ENCODE measurements at places on chromosomes 12 and 14. TPM values are rescaled to one million over a fixed set of nuclear protein-coding genes. Genes with fewer than 3 reads are reported as not detected.

DNA sequence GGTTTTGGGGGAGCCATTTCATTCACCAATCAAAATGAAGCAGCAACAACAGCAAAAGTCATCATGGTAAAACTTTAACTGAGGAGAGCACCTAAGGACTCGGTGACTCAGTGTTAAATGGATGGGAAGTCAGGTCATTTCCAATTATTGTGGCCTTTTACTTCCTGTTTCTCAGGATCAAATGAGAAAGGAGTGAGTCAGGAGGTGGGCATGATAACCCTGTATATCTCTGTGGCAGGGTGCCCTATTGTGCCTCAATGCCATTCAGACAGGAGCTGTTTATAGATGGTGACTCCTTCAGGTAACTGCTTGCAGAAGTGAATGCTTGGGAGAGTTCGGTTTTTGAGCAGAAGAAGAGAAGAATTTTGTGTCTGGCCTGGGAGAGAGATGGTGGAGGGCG is 135.5 kb upstream of the CPM start:
- DNase-seq = no peak

GRCh38 chr14:97025722-97026121 is 228.5 kb downstream of the VRK1 start:
- no peak for DNase-seq

- no peak for DNase-seq
These were observed 70.5 kb downstream of the PHLDA1 start for GRCh38 chr12:75960954-75961661.

DNA sequence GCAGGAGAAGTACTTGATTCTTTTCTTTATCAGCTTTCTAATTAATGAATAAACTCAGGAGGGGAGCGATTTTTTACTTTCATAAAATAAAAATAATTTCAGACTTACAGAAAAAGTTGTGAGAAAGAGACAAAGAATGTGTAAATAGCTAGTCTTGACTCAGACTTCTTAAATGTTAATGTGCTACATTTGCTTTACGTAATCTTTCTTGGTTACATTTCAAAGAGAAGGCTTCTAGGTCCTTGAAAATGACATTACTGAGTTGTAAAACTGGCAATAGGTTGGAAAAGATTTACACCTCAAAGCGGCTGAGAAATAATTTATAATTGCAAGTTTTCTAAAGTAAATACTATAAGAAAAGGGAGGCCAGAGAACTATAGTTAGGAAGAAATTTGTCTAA is 28.6 kb downstream of the GABARAPL1 start:
- DNase-seq = no peak

DNA sequence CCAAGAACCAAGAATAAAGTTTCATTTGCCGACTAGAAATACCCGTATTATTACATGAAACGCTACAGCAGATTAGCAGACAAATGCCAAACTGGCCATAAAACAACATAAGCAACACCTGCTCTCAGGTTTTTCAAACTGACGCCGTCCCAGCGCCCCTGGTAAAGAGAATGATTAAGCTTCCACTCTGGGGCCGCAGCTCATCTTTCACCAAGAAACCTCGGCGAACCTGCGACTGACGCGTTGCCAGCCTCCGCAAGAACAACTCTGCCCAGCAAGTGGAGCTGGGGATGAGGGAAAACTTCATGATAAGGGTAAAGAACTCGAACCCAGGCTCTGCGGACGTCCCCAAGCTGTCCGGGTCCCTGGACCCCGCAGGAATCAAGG is 530 bp downstream of the ARL1 start:
- no peak for DNase-seq

DNA sequence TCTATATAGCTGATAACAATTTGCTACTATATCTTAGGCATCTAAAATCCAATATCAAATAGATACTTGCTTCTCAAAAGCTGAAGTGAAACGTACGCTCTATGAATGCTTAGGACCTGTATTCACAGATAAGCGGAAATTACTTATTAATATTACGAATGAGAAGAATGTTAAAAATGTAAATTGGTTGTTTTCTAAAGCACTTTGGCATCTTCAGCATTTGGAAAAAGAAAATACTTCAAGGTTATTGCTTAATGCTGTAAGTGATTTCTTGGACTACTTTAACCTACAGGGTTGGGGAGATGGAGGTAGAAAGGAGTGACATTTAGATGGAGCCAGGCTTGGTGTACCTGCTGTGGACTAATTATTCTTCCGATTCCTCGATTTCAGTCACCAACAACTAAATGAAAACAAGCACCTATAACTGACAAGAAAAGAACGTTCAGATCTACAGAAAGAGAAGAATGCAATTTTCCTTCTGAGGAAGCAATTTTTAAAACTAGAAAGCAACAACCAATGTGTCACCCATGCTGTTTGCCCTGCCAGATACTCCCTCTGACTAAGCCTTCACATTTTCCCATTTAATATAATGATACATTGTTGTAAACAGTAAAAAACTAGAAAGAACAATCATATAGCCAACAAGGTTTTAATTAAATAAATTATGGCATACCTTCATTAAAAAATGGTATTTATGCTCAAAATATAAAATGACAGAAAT is 49.3 kb downstream of the SLC25A21 start:
- no peak for DNase-seq

DNA sequence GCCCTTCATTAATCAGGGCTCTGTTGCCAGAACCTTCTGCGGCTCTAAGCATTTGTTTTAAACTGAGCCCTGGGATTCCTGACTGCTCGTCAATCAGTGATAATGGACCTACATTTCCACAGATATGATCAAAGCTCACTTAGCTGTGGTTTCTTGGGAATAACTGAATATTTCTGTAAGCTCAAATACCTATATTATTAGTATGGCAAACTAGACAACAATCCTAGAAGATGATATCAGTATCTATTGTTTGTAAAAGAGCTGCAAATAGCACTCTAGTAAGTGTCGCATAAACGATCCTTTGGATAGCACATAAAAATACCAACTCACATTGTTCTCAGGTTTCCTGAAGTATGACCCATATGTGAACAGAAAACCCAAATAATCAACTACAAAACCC is 150.4 kb downstream of the PPM1H start:
- no peak for DNase-seq

GRCh38 chr14:71956920-71957563 is 24.8 kb downstream of the RGS6 start:
- DNase-seq = no peak

GRCh38 chr12:52260361-52261207 is 13.9 kb upstream of the KRT86 start:
- no peak for DNase-seq

- DNase-seq = no peak
These were observed 52.4 kb upstream of the STON2 start for GRCh38 chr14:81452341-81453133.

DNA sequence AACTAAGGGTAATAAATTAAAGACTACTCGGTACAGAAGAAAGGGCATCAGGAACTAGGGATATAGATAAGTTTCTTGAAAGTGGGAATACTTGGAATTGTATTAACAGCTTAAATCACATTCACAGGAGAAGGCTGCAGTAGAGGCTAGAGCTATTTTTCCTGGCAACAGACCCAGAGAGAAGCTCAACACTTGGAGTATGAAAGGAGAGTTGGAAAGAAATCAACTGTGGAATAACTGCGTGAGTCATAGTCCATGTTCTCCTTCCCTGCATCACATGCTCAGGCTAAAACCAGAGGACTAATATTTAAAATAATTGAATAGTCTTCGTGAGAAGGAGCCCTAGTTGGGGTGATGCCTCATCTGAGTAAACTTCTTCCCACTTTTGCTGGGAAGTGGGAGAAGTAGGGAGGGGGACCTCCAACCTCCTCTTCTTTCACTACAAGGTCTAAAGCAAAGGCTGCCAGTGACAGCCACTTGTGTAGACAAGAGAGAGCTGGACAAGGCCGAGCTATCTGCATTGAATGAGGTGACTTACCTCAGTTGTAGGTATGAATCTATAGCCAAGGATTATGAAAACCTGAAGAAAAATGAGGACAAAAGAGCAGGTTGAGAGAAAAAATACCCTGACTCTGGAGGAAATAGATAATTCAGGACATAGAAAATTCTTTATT is 32.7 kb downstream of the DYRK2 start:
- no peak for DNase-seq

DNA sequence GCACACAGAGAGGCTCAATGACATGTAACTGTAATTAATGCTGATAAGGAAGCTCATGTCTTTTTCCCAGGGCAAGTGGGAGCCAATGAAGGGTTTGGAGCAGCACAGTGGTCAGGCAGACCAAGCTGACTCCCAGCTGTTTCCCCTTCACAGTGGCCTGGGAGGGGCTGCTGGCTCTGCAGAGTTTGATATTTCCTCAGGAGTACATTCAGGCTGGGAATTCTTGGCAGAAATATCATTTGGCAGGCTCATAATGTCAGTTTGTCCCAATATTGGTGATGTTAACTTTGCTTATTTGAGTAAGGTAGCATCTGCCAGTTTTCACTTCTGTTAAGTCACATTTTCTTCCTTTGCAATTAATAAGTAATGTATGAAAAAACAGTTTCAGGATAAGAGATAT is 247.0 kb downstream of the EMP1 start:
- DNase-seq = no peak

- no peak for DNase-seq
These were observed 55.2 kb downstream of the PRICKLE1 start for GRCh38 chr12:42534184-42534838.

GRCh38 chr14:53389202-53389601 is 236.1 kb upstream of the DDHD1 start:
- DNase-seq = no peak

DNA sequence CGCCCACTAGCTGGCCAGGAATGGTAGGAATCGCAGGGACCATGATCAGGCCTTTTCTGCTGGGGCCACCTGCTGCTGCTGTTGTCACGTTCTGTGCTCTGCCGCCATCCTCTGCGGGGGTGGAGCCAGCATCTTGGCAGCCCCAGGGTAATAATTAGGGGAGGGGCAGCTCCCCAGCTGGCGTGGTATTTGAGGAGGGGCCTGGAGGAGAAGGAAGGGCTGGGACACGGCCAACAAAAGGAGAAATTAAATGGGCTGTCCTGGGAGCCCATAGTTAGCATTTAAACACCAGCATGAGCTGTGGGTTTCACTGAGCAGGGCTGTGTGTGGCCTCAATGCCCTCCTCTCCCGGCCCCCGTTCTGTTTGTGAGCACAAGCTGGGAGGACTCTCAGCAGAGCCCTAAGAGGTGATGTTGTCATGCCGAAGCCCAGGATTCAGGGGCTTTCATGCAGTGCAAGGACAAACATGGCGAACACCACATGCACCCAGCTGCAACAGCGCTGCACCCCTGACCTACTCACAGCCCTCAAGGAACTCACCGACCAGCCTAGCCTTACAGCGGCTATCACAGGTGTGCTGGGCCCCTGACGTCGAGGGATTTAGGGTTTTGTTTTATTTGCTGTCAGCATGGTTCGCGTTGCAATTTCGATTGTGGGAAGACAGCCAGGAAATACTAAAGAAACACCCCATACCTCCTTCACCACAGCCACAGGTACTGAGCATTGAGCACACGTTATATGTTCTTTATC is 324.3 kb downstream of the CACNA1C start:
- DNase-seq = peak; percentile 57

- DNase-seq = no peak
These were observed 34.5 kb downstream of the CMKLR1 start for GRCh38 chr12:108304633-108305032.

GRCh38 chr12:54890339-54890738 is 36.0 kb downstream of the MUCL1 start:
- no peak for DNase-seq

DNA sequence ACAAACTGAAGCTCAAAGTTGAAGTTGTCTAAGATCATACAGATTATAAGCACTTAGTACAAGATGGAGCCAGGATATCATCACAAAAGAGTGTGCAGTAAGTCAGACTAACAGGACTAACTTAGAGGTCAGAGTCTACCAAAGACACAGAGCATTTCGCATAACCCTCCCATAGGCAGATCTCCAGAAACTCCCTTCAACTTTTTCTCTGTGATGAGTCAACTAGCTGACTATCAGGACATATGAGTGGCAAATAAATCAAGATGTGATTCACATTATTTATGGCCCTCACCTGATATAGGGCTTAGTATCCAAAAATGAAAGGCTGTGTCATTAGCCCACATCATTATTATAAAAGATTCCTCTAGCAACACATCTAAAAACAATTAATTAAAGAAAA is 484.6 kb downstream of the GALC start:
- DNase-seq = no peak

DNA sequence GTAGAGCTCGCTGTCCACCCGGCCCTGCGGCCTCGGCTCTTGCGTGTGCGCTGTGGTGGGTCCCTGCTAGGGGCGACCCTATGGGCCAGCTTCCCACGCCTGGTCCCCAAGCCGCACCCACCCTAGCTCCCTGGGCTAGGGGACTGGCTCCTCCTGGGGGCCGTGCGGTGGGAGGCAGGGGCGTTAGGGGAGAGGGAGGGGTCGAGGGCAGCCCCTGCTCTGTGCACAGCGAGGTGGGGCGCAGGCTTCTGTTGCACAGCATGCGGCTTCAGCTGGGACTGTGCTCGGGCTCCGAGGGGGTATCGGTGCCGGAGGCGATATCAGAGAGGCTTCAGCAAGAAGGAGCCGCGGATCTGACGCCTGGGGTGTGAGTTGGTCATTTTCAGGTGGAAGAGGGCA is 86.1 kb downstream of the ALG10 start:
- DNase-seq = no peak

- DNase-seq = no peak
These were observed 143.4 kb downstream of the KCNK10 start for GRCh38 chr14:88179716-88180115.

GRCh38 chr14:90886297-90886815 is 70.1 kb upstream of the TTC7B start:
- DNase-seq = no peak

DNA sequence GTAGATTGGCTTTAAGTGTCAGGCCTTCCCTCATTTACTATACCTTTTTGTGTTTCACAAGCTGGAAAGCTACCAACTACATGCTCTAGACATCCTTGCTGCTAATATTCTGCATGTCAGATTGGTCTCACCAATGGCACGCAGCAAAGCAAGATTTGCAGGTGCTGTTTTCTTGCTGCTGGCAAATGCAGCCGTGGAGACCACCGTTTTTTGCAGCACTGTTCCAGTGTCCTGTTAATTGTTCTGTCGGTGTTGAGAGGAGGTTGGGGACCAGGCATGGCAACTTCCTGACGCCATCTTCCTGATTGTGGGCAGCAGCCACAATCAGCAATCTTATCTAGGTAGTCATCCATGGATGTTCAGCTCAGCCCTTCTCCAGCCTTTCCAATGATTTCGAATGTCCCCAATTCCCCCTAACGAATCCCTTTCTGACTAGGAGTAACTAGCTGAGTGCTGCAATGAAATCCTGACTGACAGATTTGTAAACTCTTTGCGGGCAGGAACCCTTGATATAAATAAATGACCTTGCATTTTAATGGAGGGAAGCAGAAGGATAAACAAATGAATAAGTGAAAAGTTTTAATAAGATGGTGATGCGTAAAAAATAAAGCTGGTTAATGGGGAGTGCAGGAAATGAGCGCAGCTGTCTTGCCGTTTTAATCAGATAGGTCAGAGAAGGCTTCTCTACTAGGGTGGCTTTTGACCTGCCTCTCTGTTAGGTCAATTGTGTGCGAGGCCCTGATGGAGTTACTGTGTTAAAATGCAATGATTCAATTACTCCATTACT is 574 bp upstream of the CRADD start:
- no peak for DNase-seq

The DIO3 gene
- 0.61 TPM for polyA plus RNA-seq

The CFAP73 gene
- polyA plus RNA-seq = 3.2 TPM

The MSI1 gene
- 18.4 TPM for polyA plus RNA-seq

The TXNDC16 gene
- polyA plus RNA-seq = 10.7 TPM

The NUBPL gene
- 16.4 TPM for polyA plus RNA-seq

The CLIP1 gene
- polyA plus RNA-seq = 24.4 TPM

The AQP2 gene
- 0.16 TPM for polyA plus RNA-seq

The RFLNA gene
- 4.6 TPM for polyA plus RNA-seq

The PLEKHG7 gene
- 0.18 TPM for polyA plus RNA-seq

The AJUBA gene
- 50.3 TPM for polyA plus RNA-seq

The ASPG gene
- polyA plus RNA-seq = 27.2 TPM
